ENCODE measurements at places on chromosomes 7 and 10. TPM values are rescaled to one million over a fixed set of nuclear protein-coding genes. Genes with fewer than 3 reads are reported as not detected.

GRCh38 chr10:124348801-124349200, 69.9 kb downstream of the OAT start:
- DNase-seq: no peak

DNA sequence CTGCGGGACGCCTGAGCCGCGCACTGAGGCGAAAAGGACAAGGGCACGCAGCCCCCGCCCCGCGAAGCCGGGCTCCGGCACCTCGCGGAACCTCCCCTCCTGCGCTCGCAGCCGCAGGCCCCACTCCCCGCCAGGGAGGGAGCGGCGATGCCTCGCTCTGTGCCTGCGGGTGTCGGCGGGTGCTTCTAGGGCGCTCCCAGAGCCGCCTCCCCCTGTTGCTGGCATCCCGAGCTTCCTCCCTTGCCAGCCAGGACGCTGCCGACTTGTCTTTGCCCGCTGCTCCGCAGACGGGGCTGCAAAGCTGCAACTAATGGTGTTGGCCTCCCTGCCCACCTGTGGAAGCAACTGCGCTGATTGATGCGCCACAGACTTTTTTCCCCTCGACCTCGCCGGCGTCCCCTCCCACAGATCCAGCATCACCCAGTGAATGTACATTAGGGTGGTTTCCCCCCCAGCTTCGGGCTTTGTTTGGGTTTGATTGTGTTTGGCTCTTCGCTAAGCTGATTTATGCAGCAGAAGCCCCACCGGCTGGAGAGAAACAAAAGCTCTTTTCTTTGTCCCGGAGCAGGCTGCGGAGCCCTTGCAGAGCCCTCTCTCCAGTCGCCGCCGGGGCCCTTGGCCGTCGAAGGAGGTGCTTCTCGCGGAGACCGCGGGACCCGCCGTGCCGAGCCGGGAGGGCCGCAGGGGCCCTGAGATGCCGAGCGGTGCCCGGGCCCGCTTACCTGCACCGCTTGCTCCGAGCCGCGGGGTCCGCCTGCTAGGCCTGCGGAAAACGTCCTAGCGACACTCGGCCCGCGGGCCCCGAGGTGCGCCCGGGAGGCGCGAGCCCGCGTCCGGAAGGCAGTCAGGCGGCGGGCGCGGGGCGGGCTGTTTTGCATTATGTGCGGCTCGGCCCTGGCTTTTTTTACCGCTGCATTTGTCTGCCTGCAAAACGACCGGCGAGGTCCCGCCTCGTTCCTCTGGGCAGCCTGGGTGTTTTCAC, 519 bp downstream of the ITGB8 start:
- DNase-seq: peak; percentile 76

DNA sequence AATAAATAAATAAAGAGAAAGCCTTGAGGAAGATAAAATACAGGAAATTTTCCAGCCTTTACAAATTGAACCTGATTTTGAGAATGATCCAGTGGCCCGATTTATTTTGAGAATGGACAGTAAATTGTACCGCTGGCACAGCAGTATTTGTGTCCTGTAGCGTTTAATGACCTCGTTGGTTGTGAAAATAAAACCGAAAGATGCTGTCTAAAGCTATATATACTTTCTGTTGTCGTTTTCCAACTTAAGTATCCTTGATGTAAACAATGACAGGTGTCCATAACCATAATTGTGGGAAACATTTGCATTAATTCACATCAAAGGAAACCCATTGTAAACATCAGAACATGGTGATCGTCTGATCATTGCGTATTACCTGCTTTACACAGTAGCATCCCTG, 38.8 kb downstream of the TBXAS1 start:
- DNase-seq: no peak

DNA sequence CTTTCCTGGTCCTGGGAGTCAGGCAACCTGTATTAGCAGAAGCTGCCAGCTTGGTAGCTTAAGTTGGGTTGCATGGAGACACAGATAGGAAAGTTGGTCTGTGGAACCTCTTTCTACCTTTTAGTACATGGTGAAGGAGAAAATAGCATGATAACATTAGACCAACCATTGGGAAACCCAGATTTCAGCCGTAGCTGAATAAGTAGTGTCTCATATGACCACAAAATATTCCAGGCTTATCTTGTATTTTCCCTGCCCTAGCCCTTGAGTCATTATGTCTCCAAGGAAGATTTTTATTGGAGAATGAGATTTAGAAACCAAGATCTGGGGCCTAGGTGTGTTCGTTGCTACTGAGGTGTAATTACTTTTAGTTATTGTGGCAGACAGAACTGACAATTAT, 67.2 kb downstream of the CCSER2 start:
- DNase-seq: no peak

The ICA1 gene
- total RNA-seq: 101 TPM

Data from dorsolateral prefrontal cortex (tissue), 122 donors.